ENCODE measurements at places on chromosomes 7 and 10. TPM values are rescaled to one million over a fixed set of nuclear protein-coding genes. Genes with fewer than 3 reads are reported as not detected.

CNPY1 gene
- polyA plus RNA-seq = 0.05 TPM

GRCh38 chr10:132223611-132224342 lies 37.0 kb downstream of the DPYSL4 start:
- peaks cover 12% of the 10 kb centered on the region for H3K36me3 ChIP-seq
- H3K4me3 ChIP-seq = no peak overlapping the region
- H3K27me3 ChIP-seq = no peaks in the 10 kb centered on the region
- H3K27ac ChIP-seq = no peak overlapping the region

DNA sequence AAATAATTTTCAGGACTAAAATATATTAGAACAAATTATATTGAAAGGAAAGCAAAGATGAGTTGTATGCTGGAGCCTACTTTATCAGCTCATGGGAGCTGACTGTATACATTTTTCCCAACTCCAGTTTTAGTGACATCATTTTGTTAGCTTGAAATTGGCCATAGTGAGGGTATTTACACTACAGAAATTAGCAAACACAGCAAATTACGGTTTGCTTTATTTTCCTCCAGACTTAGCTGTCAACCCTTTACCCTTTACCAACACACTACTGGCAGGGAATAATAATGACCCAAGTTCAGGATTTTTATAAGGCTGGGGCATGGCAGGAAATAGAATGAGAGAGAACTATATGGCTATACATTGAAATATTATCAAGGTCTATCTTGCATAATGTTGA lies 120.3 kb upstream of the PRSS1 start:
- no peaks in the 10 kb centered on the region for H3K4me1 ChIP-seq
- H3K27me3 ChIP-seq = no peaks in the 10 kb centered on the region
- DNase-seq = no peak
- H3K36me3 ChIP-seq = no peaks in the 10 kb centered on the region
- H3K4me3 ChIP-seq = no peak overlapping the region

GRCh38 chr7:12633582-12633981 lies 53.9 kb upstream of the ARL4A start:
- H3K4me1 ChIP-seq = peaks cover 14% of the 10 kb centered on the region
- H3K27ac ChIP-seq = no peak overlapping the region
- no peaks in the 10 kb centered on the region for H3K27me3 ChIP-seq
- no peak overlapping the region for H3K4me3 ChIP-seq
- DNase-seq = no peak
- H3K36me3 ChIP-seq = no peaks in the 10 kb centered on the region

DNA sequence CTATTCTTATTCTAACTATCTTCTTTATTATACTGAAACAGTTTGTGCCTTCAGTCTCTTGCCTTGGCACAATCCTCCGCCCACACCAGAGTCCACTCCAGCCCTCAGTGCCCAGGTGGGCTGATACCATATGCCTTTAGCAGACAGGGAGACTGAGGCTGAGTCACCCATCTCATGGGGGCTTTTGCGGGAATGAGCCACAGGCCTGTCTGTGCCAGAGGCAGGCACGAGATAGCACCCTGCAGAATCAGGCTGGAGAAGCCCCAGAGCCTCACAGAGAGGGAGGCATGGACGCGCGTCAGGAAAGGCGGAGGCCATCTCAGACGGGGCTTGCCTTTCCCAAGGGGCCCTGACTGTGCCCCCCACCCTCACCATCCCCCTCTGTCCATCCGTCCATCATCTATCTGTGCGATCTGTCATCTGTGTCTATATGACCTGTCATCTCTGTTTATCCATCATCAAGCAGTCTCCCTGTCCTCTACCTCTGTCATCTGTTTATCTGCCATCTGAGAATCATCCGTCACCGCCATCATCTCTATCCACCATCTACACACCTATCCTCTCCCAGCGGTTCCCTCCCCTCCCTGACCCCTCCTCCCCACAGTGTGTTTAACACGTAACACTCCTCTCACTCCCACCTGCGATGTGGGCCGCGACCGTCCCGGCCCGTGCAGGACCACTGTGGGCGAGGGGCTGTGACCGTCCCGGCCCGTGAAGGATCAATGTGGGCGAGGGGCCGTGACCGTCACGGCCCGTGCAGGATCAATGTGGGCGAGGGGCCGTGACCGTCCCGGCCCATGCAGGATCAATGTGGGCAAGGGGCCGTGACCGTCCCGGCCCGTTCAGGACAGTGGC lies 7.3 kb upstream of the ADAP1 start:
- H3K4me1 ChIP-seq = peaks cover 10% of the 10 kb centered on the region
- H3K36me3 ChIP-seq = peaks cover 3% of the 10 kb centered on the region
- H3K27ac ChIP-seq = no peak overlapping the region
- H3K4me3 ChIP-seq = no peak overlapping the region

DNA sequence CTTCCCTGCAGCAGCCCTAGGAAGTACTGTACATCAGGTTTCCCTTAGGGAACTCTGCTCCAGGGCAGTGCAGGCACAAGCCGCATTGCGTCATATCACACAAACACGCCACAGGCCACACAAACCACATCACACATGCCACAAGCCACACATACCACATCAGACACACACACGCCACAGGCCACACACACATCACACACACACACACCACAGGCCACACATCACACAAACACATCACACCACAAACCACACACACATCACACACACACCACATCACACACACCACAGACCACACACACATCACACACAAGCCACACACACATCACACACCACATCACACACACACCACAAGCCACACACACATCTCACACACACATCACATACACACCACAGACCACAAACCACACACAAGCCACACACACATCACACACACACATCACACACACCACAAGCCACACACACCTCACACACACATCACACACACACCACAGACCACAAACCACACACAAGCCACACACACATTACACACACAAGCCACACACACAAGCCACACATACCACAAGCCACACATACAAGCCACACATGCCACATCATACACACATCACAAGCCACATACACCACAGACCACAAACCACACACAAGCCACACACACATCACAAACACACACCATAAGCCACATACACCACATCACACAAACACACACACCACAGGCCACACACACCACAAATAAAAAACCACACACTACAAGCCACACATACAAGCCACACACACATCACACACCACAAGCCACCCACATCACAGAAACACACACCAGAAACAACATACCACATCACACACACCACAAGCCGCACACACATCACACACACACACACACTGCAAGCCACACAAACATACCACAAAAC lies 53.4 kb downstream of the TMEM209 start:
- no peaks in the 10 kb centered on the region for H3K4me1 ChIP-seq
- no peak for DNase-seq
- H3K27me3 ChIP-seq = no peaks in the 10 kb centered on the region
- no peaks in the 10 kb centered on the region for H3K36me3 ChIP-seq
